ENCODE measurements at places on chromosomes 11 and 22. TPM values are rescaled to one million over a fixed set of nuclear protein-coding genes. Genes with fewer than 3 reads are reported as not detected.

DNA sequence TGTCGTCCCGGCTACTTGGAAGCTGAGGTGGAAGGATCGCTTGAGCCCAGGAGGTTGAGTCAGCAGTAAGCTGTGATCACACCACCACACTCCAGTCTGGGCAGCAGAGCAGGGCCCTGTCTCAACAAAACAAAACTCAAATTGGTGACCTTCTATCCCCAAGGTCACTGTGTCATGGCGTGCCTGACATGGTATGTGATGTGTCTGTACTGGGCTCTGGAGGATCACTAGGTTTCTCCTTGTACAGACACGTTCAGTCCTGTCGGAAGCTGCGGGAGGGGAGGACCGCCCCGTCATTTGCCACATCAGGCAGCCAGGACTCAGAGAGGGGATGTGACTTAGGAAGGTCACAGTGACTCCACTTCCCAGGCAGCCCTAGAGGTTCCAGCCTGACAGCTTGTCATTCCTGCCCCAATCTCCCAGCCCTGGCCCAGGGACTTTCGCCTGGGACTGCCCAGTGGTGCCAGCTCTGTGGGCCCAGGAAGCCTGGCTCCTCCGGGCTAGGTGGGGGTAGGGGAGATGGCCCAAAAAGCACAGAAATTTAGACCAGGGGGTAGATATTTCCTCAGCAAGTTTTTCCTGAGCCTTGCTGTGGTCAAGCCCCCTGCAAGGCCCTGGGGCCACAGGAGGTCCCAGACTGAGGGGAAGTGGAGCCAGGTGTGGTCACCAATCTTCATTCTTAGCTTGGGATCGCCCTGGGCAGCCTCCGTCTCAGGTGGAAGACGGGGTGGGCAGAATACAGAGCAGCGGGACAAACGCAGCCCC lies 53.2 kb downstream of the TRIOBP start:
- no peaks in the 10 kb centered on the region for H3K27me3 ChIP-seq
- H3K4me3 ChIP-seq = no peak overlapping the region
- H3K36me3 ChIP-seq = peaks cover 16% of the 10 kb centered on the region
- no peak for DNase-seq
- H3K27ac ChIP-seq = no peak overlapping the region

GRCh38 chr22:45240810-45241631 lies at the start of gene KIAA0930:
Gene KIAA0930, minus strand, starts transcription at chr22:45240894. Its CDS starts 191 bp downstream, at chr22:45240703.
- no peaks in the 10 kb centered on the region for H3K36me3 ChIP-seq
- H3K27me3 ChIP-seq = no peaks in the 10 kb centered on the region
- H3K27ac ChIP-seq = peak within 1 kb of the TSS; percentile 19
- peak within 1 kb of the TSS; percentile 69 for H3K4me3 ChIP-seq
- peaks cover 53% of the 10 kb centered on the region for H3K4me1 ChIP-seq
- peak; percentile 82 for DNase-seq

DNA sequence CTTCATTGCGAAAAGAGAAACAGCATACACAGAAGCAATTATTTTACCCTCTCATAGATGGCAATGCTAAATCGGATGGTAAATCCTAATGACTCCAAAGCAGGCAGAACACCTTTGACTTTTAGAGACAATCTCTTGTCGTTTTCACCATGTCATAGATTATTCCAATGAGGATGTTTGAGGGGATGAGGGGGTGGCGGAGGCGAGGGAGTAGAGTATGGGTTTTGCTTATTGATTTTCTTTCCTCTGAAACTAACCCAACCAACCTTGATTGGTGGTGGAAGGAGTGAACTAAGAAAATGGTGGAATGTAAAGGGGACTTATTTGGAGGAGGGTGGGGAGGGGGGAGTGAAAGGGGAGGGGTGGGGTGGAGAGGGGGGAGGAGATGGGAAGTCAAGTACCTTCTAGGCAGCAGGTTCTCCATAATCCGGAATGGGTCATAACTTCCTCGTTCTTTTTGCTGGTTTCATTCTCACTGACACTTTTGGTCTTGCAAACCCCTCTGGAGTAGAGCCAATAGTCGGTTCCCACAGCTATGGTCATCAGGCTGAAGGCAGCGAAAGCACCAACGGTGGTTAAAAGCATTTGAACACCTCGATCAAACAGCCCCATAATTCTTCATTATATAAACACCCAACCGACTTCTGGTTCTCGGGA lies 1.5 kb downstream of the CACNG2 start:
- H3K4me1 ChIP-seq = peaks cover 3% of the 10 kb centered on the region
- H3K4me3 ChIP-seq = no peak overlapping the region
- no peaks in the 10 kb centered on the region for H3K36me3 ChIP-seq
- peaks cover 24% of the 10 kb centered on the region for H3K27me3 ChIP-seq
- DNase-seq = no peak

DNA sequence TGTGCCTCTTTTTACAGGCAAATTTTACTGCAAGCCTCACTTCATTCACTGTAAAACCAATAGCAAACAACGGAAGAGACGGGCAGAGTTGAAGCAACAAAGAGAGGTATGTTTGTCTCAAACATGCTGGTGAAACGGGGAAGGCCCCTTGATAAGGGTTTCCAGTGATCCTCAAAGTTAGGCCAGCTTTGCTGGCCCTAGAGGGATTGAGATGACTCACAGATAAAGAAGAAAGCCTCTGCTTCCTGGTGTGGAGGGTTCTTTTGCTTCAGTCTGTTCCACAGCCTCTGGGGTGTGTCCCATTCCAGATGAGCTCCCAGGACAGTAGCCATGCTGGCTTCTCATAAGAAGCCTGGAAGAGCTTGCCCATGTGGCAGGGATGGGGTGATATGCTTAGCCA lies 118.9 kb upstream of the PARVA start:
- no peak overlapping the region for H3K27ac ChIP-seq
- H3K4me3 ChIP-seq = no peak overlapping the region
- no peak for DNase-seq
- H3K36me3 ChIP-seq = no peaks in the 10 kb centered on the region

DNA sequence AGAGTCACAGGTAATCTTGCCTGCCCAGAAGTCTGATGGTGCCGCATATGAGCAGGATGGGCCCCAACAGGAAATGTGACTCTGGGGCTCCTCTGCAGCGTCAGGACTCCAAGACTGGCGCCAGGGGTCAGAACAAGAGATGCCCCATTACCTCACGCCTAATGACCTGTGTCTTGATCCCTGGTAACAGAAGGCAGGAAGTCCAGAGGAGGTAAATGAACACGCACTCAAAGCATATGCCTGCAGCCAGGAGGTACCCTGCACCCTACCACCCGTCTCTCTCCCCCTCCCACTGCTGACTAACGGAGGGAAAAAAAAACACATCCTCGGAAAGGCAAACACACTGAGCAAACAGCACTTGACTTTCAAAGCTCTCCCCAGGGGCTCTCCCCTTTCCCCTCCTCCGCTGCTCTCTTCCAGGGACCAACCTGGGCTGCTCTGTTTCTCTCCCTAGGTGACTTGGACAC lies 37.3 kb downstream of the ABCC8 start:
- peaks cover 3% of the 10 kb centered on the region for H3K27me3 ChIP-seq
- H3K36me3 ChIP-seq = no peaks in the 10 kb centered on the region
- H3K4me1 ChIP-seq = no peaks in the 10 kb centered on the region
- DNase-seq = no peak
- no peak overlapping the region for H3K27ac ChIP-seq

MMP8 gene
- total RNA-seq = not detected

OPCML gene
- total RNA-seq = not detected

C22orf31 gene
- total RNA-seq = not detected

All from B cell (primary cell).